Large intestine (tissue), 12 donors: ENCODE measurements at places on chromosomes 4 and X.

DNA sequence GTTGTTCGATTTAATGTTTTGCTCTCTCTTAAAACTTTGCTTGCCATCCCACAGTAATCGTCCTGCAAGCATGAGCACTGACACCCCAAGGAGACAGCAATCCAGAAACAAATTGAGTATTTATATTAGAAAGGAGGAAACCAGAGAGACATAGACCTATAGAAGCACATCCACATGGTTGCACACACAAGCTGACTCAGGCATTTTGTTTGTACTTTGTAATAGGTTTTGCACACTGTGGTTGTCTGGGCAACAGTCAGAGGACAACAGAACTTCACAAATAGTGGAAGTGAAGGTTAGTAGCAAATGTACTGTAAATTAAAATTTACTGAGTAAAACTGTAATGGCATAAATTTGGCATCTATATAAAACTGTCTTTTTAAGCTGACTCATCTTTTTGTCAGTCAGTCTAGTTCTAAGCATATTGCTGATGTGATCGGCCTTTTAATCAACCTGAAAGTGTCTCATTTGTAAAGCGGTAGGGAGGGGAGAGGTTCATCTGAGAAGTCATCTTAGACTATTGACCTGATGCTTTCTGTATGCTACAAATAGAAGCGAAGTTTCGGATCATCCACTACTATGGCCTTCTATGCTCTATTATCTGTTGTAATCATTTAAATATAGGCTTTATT lies 1624.7 kb downstream of the ARAP2 start:
- DNase-seq, result no peak

- DNase-seq, result no peak
These were observed 209.1 kb upstream of the SLC7A11 start for GRCh38 chr4:138451276-138451663.

GRCh38 chrX:39174772-39175417 lies 373.6 kb downstream of the MID1IP1 start:
- DNase-seq, result peak; percentile 66

- DNase-seq, result no peak
These were observed 55.3 kb downstream of the RAPGEF2 start for GRCh38 chr4:159158083-159158617.

GRCh38 chr4:15881820-15882219 lies 56.7 kb downstream of the FGFBP1 start:
- no peak for DNase-seq
